KG1 (cell line): ENCODE measurements at places on chromosomes 11 and 22.
A peak's percentile ranks its signal among the peaks of the same experiment; 100 is the strongest.

DNA sequence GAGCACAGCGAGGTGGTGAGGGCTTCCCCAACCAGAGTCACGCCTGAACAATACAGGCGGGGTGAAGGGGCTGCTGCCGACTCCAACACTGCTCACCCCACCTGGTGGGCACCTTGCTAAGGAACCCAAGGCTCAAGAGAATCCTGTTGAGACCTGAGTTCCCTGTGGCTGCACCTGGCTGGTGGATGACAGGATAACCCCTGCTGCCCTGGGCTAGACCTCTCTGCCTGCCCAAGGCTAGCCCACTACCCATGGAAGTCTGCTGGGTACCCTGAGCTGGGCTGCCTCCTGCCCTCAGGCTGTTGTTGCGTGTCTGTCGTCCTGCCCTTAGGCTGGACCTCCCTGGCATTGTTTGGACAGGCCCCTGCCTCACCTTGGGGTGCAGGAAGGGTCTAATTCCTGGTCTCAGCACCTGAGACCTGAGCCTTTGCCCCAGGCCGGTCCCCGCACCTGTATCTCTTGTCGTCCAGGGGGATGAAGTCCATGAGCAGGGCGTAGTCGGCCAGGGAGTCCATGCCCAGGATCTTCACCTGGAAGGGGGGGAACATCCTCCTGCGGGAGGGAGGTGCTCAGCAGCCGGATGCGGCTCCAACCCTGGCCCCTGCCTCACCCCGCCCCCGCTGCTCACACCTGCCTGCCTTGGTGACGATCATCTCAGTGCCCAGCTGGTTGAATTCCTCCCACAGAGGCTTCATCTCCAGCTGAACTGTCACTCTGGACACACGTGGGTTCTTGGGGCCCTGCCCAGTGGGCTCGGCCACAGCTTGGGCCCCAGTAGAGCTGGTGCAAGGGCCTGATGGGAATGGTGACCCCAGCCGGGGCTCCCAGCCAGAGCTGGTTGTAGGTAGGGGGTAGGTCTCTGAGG is 4.9 kb upstream of the NUDT8 start:
- no peak for DNase-seq

DNA sequence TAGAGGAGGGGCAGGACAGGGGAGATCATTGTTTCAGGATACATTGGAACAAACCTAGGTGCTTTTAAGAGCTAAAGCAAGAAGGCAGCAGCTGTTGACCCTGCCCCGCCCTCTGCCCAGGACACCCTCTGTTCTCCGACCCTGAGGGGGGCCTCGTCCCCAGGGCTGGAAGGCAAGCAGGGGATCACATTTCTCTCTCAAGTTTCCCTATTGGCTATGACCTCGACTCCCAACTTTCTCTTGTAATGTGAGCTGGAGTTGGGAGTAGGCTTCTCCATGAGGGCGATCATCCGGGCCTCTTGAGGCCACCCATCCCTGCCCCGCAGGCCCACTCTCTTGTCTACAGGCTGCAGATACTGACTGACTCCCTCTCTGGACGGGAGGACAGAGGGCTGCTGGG is 37.7 kb downstream of the DSCAML1 start:
- DNase-seq, result no peak

- peak; percentile 53 for DNase-seq
Measured at GRCh38 chr22:44701824-44702478, at the start of gene PRR5. Gene PRR5, plus strand, starts transcription at chr22:44702204. Its CDS starts 271 bp downstream, at chr22:44702475.

DNA sequence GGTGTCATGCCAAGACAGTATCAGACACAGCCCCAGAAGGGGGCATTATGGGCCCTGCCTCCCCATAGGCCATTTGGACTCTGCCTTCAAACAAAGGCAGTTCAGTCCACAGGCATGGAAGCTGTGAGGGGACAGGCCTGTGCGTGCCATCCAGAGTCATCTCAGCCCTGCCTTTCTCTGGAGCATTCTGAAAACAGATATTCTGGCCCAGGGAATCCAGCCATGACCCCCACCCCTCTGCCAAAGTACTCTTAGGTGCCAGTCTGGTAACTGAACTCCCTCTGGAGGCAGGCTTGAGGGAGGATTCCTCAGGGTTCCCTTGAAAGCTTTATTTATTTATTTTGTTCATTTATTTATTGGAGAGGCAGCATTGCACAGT is 14.6 kb downstream of the IL10RA start:
- DNase-seq, result no peak

DNA sequence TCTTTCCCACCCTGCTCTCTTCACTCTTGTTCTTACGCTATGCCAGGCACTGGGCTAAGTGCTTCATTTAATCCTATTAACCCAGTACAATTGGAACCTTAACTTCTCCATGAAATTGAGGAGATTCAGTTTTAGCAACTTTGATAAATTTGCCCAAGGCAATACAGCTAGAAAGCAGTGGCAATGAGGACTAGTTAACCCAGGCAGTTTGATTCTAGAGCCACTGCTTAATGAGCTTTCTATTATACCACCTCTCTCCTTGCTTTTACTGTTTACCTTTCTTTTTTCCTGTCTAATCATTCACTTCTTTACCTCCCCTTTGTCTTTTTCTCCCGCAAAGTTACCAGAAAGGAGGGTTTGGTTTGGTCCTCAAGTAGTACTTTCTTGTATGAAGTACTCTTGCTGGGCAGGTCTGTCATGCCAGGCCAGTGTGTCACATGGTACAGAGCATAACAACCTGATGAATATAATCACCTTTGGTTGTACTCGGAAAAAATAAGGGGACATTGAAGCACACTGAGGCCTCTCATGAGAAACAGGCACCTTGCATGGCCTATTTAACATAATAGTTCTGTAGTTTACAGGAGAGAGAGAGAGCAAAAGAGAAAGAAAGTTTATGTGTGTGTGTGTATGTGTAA is 70.6 kb downstream of the PDHX start:
- DNase-seq, result no peak

GRCh38 chr22:35292786-35293185 is 6.9 kb upstream of the TOM1 start:
- DNase-seq, result no peak

DNA sequence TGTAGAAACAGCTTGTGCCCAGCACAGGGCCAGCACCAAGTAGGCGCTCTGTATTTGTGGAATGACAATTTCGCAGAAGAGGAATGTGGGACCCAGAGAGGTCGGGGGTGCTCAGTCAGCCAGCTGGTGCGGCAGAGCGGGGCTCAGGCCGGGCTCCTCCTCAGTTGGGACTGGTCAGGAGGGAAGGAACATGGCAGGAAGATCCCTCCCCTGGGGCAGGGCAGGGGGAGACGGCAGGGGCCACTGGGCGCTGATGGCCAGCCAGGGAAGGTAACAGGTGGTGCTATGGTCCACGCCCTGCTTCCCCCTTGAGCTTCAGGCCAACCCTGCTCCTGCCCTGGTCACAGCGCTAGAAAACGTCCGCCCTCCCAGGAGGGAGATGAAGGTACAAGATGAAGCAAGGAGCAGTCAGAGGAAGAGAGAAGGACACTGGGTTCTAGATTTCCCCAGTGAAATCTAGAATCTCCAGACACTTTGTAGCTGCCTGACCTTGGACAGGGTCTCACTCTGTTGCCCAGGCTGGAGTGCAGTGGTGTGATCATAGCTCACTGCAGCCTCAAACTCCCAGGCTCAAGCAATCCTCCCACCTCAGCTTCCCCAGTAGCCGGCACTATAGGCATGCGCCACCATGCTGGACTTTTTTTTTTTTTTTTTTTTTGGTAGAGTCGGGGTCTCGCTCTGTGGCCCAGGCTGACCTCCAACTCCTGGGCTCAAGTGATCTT is 13.5 kb upstream of the SPI1 start:
- no peak for DNase-seq

GRCh38 chr22:49489821-49490220 is 337.9 kb downstream of the BRD1 start:
- no peak for DNase-seq

DNA sequence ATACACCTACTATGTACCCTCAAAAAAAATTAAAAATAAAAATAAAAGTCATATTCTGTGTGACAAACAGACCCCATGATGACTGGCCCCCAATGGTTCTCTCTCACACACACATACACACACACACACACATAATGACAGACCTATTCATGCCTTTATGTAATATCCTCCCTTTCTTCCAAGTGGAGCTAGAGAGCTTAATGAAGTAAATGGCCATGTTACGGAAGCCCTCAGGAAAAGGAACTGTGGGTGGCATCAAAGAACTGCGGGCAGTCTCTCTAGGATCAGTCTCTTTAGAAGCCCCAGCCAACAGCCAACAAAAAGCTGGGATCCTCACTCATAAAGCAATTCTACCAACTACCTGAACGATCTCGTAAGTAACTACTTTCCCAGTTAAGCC is 125.5 kb downstream of the SIK3 start:
- no peak for DNase-seq

GRCh38 chr11:118953265-118953664 is 2.8 kb upstream of the UPK2 start:
- no peak for DNase-seq

DNA sequence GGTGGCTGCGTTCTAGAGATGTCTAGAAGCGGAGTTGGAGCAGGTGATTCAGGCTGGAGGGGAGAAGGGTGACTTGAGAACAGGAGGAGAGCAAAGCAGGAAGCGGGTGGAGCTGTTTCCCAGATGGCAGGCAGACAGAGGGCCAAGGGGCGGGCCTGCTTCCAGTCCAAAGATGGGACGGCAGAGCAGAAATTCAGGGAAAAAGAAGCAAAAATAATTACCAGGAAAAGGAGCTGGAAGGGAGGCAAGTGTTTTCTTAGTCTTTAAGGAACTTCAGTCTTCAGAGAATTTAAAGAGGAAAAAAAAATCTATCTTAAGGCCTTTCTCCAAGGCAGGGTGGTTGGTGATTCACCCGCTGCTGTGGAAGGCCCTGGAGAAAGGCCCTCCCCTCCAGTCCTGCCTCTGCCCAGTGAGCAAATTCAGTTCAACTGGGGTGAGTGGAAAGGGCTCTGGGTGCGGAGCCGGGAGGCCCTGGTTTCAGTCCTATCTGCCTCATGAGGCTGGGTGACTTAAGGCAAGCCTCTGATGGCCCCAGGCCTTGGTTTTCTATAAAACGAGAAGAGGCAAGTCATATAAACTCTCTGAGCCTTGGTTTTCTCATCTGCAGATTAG is 4.5 kb upstream of the CREB3L1 start:
- DNase-seq, result no peak

DNA sequence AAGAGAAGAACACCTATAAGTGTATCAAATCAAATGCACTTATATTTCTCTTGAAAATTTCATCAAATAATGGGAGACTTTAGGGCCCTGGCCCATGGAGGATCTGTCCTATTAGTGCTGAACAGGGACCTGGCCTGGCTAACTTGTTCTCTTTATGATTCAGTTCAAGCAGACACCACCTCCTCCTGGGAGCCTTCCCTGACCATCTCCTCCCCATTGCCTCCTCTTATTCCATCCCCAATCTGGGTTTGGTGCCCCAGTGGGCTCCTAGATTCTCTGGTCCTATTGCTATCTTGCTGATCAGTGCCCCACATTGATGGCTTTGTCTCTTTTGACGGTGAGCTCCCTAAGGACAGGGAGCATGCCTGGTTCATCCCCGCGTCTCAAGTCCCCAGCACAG is 60.1 kb downstream of the MICAL2 start:
- DNase-seq, result no peak

DNA sequence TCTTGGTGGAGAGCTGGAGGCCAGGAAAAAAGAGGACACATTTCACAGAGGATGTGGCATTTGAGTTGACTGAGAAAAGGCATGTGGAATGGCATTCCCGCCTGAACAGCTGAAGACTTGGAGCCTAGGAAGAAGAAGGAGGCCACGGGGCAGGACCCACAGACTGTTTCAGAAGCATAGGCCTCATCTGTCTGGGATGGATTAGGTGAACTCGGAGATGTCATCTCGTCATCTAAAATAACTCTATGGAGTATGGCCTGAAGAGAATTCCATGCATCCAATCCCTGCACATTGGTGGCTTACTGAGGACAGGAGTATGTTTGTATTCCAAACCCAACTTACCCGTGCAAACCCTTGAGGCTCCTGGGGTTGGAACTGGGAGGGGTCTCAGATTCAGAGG is 16.4 kb downstream of the SPATA19 start:
- no peak for DNase-seq

- no peak for DNase-seq
Measured at GRCh38 chr11:113193016-113193415, 121.4 kb upstream of the TTC12 start.

- DNase-seq, result no peak
Measured at GRCh38 chr11:128691802-128692752, 1.8 kb upstream of the FLI1 start.

- no peak for DNase-seq
Measured at GRCh38 chr11:8828580-8829361, 82.2 kb upstream of the AKIP1 start.

GRCh38 chr11:1131033-1131911 is 26.5 kb upstream of the MUC5AC start:
- DNase-seq, result no peak

DNA sequence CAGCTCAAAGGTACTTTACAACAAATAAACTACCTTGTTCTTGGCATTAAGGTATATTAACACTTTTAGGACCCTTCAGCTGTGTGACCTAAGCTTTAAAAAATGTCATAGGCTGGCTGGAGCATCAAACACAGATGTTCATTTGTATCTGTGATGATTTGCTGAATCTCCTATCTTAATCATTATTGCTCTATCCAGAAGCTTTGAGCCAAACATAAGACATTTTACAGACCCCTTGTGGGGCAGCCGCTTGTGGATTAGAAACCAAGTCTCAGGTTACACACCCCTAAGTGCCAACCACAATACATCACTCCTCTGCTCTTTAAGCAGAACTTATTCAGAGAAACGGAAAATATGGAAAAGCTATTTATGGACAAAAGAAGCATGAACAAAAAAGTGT is 394.2 kb upstream of the CCDC90B start:
- no peak for DNase-seq

GRCh38 chr11:130223291-130223971 is 63.8 kb downstream of the ST14 start:
- DNase-seq, result no peak

DNA sequence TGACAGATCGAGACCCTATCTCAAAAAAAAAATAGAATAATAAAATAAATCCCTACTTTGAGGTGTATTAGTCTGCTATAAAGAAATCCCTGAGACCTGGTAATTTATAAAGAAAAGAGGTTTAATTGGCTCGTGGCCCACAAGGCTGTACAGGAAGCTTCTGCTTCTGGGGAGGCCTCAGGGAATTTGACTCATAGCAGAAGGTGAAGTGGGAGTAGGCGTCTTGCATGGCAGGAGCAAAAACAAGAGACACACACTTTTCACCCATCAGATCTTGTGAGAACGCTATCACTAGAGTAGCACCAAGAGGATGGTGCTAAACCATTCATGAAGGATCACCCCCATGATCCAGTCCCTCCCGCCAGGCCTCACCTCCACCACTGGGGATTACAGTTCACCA is 29.2 kb downstream of the CDPF1 start:
- DNase-seq, result no peak

GRCh38 chr11:10632483-10632882 is 61.1 kb downstream of the IRAG1 start:
- DNase-seq, result no peak

- DNase-seq, result no peak
Measured at GRCh38 chr11:129880311-129880710, 15.1 kb downstream of the NFRKB start.
